Fibroblast of villous mesenchyme (primary cell): ENCODE measurements at places on chromosomes 6 and 20. TPM values are rescaled to one million over a fixed set of nuclear protein-coding genes. Genes with fewer than 3 reads are reported as not detected.

Gene LEMD2
- 59.2 and 59.6 TPM in 2 replicates for total RNA-seq

Gene ALDH8A1
- total RNA-seq, result 0.32 TPM in 1 of 2 replicates, not detected in the other

Gene C20orf202
- under 0.01 TPM in 1 of 2 replicates, not detected in the other for total RNA-seq

Gene ULBP2
- 4.5 and 6.9 TPM in 2 replicates for total RNA-seq

Gene HAO1
- not detected in 2 replicates for total RNA-seq

Gene PSORS1C1
- 0.97 and 3.0 TPM in 2 replicates for total RNA-seq

Gene ID4
- total RNA-seq, result 2.2 and 4.2 TPM in 2 replicates

Gene TP53INP2
- total RNA-seq, result 4.2 and 4.3 TPM in 2 replicates

Gene OGFRL1
- total RNA-seq, result 90.8 and 241 TPM in 2 replicates

Gene ZCCHC3
- total RNA-seq, result 10.6 and 11.2 TPM in 2 replicates

Gene TTK
- 13.9 and 27.6 TPM in 2 replicates for total RNA-seq

Gene ZNF133
- total RNA-seq, result 18.1 and 19.3 TPM in 2 replicates

Gene CDH26
- 0.32 and 0.86 TPM in 2 replicates for total RNA-seq

Gene AKAP12
- 99.5 and 123 TPM in 2 replicates for total RNA-seq

Gene TREML2
- not detected in 2 replicates for total RNA-seq

Gene MEP1A
- not detected in 2 replicates for total RNA-seq

Gene RAB22A
- 15.1 and 20.7 TPM in 2 replicates for total RNA-seq

Gene TPD52L1
- total RNA-seq, result 9.7 and 9.9 TPM in 2 replicates

Gene RAET1L
- not detected in 2 replicates for total RNA-seq
